ENCODE measurements at places on chromosomes 7 and 10.

GRCh38 chr7:25574828-25575227 lies 346.5 kb upstream of the NPVF start:
- DNase-seq: no peak

GRCh38 chr7:148882841-148883265 lies 1.2 kb downstream of the EZH2 start:
- no peak for DNase-seq

DNA sequence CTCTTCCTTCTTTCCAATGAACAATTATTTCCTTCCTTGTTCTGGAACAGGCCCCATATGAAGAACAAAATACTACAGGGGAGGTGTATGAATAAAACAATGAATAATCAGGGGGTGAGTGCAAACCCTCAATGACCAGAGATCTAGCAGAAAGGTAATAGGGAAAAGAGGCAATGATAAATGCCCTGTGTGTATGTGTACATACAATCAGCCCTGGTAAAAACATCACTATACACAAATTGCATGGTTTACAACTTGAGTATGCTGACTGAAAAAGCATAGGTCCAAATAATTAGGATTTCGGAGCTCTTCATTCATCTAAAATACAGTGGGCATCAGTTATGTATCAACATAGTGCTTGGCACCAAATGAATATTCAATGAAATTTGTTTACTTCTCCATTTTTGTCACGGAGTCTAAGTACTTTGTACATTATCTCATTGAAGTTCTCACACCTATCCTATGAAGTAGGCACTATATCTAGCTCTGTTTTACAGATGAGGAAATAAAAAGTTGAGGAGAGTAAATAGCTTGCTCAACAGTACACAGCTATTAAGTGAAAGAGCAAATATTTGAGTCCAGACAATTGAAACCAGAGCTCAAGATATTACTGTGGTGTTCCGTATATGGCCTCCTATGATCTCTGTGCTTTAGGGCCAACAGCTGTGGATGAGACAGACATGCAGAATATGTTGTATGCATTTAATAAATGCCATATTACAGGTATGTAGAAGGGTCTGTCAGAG lies 1065.4 kb downstream of the SORCS3 start:
- no peak for DNase-seq

- DNase-seq: no peak
Observed at GRCh38 chr10:75195035-75195763, 15.4 kb upstream of the VDAC2 start.

DNA sequence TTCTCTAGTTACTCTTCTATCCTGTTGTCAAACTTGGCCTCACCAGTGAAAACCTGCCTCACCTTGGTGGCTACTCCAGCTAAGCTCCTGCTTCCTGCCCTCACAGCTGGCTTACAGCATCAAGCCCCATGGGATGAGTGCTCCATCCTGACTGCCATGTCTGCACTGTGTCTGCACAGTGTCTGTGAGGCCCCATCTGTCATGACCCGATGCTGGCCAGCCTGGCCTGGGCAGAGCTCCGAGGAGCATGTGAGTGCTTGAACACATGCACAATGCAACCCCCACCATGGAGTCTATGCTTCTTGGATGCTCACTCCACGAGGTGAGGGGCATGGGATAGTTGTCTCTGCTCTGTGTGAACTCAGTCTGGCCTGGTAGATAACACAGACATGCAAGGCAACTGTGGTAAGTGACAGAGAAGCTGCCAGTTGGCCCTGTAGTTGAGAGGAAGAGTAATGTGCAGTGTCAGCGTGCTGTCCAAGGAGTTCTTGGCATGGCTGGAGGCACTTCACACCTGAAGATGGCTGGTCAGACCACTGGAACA lies 207.1 kb upstream of the ZNF32 start:
- no peak for DNase-seq

- DNase-seq: no peak
Observed at GRCh38 chr10:759898-760477, 70.5 kb upstream of the DIP2C start.

DNA sequence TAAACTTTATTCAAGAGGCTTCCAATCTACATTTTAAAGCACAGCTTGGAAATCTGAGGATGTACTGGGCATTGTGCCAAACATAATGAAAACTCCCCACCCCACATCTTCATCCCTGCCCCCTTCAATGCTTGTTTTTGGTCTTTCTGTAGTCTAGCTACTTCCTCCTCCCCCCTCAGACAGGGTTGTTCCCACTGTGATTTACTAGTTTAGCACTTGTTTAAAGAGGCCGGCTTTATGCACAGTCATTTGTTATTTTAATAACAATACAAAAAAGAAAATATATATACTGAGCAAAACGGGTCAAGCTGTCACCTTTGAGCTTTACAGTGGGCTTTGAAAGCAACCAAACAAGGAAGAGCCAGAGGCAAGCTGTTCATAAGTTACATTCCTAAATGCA lies 132.6 kb downstream of the CHRM2 start:
- DNase-seq: no peak

DNA sequence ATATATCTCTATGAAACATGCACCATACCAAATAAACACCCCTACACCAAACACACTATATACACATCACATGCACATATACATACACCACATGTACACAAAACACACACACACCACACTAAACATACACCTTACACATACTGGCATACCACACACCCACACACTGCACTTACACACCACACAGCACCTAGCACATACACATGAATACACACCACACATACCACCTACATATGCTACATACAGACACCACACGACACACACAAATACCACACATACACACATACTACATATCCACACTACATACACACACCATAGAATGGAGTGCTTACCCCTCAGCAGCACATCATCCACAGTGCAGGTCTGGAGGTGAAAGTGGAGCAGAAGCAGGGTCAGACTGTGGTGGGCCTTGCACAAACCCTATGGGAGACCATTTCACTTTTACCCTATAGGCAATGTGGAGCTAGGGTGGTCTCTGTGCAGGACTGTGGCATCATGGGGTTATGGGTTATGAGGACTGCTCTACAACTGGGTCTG lies 64.6 kb downstream of the WDFY4 start:
- DNase-seq: no peak

GRCh38 chr7:14937581-14937980 lies 35.0 kb upstream of the DGKB start:
- no peak for DNase-seq

- DNase-seq: no peak
Observed at GRCh38 chr10:60777696-60778213, 523 bp upstream of the CDK1 start.

DNA sequence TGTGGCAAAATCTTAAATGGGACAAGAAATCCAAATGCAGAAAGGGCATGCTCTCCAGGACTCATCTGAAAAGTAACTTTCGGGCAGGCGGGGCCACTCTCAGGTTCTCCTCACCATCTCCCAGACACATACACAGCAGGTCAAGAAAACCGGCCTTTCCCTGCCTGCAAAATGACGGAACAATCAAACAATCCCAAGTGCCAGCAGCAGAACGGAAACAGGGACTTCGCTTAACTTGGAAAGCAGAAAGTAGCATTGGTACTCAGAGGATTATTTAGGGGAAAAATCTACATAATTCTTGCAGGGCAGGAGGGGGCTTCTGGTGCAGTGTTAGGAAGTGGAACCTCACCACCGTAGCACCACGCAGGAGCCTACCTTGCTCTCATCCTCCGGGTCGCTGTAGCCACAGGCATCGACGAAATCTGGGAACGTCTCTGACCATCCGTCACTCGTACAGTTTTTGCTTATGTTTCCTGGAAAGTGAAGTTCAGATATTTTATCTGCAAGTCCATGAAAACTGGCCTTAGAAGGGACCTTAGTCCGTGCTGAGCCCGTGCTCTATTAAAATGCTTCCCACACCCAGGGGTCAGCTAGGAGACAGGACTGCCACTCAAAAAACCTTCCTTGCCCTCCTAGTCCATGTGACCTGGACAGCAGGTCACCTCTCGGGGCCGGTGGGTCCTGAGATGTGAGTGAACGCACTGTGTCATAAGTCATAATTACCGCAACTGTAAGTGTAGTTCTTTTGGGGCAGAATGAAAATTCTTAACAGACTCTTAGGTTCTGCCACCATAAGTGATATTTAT lies 41.1 kb downstream of the VIPR2 start:
- no peak for DNase-seq

GRCh38 chr7:36874041-36874440 lies 149.7 kb upstream of the AOAH start:
- no peak for DNase-seq

DNA sequence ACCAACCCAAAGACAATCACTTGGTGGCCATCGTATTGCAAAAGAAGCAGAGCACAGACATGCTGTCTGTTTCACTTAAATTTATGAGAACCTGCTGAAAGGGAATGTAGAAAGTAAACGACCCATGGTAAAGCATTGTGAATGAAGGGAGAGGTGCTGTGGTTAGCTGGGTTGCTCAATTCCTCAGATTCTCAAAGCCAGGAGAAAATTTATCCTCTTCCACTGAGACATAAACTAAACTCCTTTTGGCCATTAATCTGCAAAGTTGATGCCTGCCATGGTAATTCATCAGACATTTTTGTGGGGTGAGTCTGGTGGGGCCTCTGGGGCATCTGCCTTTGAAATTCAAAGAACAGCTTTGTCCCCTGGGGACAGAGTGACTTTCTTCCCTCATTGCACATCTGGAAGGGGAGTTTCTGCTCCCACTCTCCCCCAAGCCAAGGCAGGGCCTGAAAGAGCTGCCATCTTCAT lies 951.0 kb downstream of the LRMDA start:
- DNase-seq: no peak

DNA sequence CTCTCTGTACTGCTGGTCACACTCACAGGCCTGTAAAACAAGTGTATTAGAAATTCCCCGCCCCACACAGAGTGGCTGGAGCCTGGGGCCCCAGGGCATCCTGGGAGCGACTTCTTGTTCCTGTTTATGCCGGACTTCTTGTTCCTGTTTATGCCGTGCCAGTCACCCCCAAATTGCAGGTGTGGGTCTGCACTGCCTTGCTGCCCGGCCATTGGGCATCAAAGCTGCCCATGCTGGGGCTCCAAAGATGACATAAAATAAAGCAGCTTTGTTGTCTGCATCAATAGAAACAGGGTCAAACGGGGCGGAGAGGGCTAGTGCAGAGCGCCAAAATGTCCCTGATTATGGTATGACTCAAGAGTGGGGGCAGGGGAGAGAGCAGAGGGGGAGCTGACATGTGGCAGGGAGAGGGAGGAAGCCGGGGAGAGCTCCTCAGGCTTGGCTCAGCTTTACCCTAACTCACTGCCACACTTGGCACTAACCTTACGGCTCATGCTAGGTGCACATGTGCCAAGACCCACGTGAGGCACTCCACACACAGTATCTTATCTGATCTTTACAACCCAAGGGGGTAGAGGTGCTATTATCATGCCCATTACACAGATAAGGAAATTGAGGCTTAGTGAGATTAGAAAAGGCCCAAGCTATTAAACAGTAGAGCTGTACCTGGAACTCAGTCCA lies 98.4 kb downstream of the PIP4K2A start:
- no peak for DNase-seq

- DNase-seq: no peak
Observed at GRCh38 chr7:138477581-138477980, 17.5 kb downstream of the TRIM24 start.

GRCh38 chr7:142391191-142391992 lies 133.5 kb upstream of the PRSS58 start:
- no peak for DNase-seq

- DNase-seq: no peak
Observed at GRCh38 chr7:2107386-2108070, 125.2 kb downstream of the MAD1L1 start.

DNA sequence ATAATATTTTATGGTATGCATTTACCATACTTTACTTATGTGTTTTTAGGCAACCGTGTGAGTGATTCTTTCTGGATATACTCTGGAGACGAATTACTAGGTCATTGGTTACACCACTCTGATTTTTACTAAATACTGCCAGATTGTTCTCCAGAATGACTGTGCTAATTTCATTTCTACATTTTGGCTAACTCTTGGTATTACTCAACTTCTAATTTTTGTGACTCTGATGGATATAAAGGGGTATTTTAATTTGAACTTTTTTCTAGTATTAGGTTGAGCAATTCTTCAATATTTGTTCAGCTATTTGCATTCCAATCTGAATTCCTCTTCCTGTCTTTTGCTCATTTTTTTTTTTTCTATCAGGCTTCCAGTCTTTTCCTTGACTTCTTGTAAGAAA lies 223.6 kb downstream of the MDFIC start:
- DNase-seq: no peak

- DNase-seq: no peak
Observed at GRCh38 chr10:58743466-58744115, 230.9 kb downstream of the BICC1 start.

DNA sequence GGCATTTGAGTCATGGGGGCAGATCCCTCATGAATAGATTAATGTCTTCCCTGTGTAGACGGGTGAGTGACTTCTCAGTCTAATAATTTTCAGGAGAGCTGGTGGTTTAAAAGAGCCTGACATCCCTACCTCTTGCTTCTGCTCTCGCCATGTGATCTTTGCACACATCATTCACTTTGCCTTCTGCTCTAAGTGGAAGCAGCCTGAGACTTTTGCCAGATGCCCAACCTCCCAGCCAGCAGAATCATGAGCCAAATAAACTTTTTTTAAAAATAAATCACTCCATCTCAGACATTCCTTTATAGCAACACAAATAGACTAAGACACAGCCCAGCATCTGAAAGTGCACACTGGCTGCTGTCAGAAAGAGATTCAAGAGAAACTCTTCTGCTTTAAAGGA lies 155.2 kb downstream of the ZNF365 start:
- DNase-seq: no peak

GRCh38 chr7:76259124-76260093 lies 43.1 kb upstream of the HSPB1 start:
- DNase-seq: no peak

- DNase-seq: no peak
Observed at GRCh38 chr7:122402235-122402634, 97.7 kb upstream of the FEZF1 start.

DNA sequence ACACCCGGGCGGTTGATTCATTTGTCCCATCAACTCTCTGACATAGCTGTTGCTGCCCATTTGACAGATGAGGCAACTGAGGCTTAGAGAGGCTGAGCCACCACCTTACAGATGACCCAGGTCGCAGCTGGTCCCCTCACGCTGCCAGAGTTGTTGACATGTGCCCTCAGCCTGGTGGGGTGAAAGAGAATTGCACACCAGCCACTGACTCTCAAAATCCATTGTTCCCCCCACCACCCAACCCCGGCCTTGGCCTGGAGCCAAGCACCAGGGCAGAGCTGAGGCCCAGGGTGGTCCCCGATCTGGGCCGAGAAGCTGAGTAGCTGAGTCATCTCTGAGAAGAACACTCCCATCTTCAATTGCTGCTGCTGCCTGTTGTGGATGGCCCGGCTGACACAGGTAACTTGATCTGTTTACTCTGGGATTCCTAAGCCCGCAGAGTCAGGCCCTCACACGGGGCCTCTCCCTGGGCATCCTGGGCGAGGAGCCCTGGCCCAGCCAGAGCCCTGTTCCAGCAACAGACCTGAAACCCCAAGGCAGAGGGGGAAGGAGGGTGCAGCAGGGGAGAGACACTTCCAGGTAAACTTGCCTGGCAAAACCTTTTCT lies 27.5 kb downstream of the PVRIG start:
- DNase-seq: no peak

- no peak for DNase-seq
Observed at GRCh38 chr10:32139223-32140073, 83.2 kb upstream of the KIF5B start.

GRCh38 chr10:43336641-43337318 lies 34.7 kb upstream of the FXYD4 start:
- no peak for DNase-seq
